ENCODE measurements at places on chromosomes 7 and 10.

GRCh38 chr10:102752934-102753664, 9.4 kb downstream of the WBP1L start:
- no peak for DNase-seq

GRCh38 chr7:145082366-145083161, 246.7 kb upstream of the TPK1 start:
- DNase-seq = no peak

GRCh38 chr10:82922046-82922445, 1047.1 kb downstream of the NRG3 start:
- no peak for DNase-seq

DNA sequence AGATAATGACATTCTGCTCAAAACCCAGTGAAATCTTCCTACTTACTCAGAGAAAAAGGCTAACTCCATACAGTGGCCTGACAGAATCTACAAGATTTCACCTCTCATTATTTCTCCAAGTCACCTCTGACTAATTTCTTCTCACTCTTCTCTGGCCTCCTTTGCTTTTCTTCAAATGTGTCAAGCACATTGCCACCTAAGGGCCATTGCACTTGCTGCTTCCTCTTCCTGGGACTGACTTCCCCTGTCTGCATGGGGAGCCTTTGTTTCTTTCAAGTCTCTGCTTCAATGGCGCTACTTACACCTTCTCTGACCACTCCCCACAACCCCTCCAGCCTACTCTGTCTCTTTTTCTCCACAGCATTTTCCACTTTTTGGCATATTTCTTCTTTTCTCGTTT, 36.0 kb downstream of the PRTFDC1 start:
- DNase-seq = no peak

Data from stimulated activated CD4-positive, alpha-beta T cell treated with anti-CD3 and anti-CD28 coated beads, Interleukin-1b, Interleukin-23, amount 100 ng/mL, for 1 hour (primary cell).